ENCODE measurements at places on chromosomes 3 and 15.
A peak's percentile ranks its signal among the peaks of the same experiment; 100 is the strongest.

DNA sequence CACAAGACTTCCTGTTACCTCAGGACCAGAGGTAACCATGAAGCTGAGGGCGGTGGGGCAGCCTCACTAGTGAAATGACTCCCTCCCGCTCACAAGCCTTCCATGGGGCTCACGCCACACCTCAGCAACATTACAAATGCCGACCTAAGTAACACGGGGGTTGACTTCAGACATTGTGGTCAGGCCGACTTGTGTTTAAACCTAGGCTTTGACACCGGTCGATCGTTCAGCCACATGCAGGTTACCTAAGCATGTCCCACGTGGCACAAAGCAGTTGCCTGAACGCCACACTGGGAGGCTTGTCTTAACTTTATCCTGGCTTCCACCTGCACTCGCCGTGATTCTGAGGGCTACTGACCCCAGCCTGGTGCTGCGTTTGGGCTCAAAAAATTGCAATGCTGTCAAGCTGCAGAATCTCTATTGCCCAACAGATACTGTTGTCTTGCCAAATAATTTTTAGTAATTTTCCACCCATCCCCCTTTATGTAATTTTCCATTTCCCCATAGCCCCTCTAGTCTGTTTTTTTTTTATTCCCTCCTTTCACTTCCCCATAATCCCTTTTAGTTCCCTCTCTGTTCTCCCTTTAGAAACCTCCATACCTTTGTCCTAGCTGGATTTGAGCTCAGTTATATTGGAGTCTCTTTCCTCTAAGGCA is 158.6 kb upstream of the RGMA start:
- no peak for DNase-seq

GRCh38 chr15:85026304-85027032 is 44.8 kb downstream of the PDE8A start:
- DNase-seq: no peak

DNA sequence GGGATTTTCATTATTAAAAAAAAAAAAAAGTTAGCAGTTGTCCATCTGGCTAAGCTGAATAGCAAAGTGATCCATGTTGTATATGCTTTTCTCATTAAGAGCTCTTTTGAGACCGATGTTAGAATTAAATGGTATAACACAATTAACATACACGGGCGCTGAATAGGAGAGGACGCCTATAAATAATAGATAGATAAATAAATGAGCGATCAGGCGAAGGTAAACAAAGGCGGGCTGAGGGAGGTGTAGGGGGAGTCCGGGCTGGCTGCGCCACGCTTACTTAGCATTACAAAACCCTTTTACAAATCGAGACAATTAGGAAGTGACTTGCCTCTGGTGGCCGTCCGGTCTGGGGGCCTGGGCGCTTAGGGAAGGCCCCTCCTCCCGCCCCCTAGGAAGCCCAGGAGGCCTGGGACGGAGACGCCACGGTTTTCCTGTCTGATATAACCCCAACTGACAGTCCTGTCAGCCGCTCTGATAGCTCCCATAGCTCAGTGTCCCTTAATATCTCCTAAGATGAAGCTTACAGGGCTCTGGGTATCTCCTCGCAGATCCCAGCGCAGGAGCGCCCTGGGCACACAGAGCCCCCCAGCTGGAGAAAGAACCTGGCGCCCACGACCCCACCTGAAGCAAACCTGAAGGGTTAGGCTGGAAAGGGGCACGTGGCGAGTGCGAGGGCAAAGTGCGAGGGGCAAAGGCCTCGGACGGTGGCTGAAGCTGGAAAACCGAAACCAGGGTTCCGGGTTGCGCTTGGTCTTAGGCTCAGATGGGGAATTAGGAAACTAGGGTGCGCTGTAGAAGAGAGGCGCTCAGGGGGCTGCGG is 3.6 kb downstream of the SOX14 start:
- no peak for DNase-seq

GRCh38 chr3:64496786-64497490 is 190.9 kb downstream of the ADAMTS9 start:
- no peak for DNase-seq

- peak; percentile 59 for DNase-seq
Measured at GRCh38 chr3:178063461-178063860, 472.8 kb upstream of the KCNMB2 start.

DNA sequence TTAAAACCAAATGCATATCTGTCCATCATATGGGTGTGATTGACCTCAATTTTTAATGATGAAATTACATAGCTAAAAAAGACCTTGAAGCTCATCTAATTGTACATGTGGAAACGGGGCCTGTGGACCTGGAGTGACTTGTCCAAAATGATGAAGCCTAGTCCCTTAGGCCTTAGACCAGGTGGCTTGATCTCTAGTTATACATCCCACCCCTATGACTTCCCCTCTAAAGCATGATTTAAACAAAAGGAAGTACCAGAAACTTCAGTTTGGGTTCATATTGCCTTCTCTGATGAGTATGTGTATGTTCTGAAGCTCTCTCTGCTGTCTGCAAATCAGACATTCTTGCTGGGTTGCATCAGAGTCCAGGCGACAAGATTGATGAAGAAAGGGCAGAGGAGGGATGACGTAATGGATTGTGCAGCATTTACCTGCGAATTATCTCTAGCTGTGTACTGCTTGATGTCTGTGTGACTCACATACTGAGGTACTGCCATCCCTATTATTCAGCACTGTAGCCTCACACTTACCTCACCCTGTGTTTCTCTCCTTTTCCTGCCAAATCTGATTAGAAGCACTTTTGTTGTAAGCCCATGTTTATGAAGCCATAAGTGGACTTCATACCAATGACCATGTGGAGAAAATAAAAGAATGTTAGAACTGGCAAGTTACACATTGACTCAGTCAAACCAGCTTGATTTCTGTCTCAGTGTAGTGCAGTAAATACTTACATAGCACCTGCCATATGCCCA is 111.5 kb downstream of the FILIP1L start:
- peak; percentile 81 for DNase-seq

DNA sequence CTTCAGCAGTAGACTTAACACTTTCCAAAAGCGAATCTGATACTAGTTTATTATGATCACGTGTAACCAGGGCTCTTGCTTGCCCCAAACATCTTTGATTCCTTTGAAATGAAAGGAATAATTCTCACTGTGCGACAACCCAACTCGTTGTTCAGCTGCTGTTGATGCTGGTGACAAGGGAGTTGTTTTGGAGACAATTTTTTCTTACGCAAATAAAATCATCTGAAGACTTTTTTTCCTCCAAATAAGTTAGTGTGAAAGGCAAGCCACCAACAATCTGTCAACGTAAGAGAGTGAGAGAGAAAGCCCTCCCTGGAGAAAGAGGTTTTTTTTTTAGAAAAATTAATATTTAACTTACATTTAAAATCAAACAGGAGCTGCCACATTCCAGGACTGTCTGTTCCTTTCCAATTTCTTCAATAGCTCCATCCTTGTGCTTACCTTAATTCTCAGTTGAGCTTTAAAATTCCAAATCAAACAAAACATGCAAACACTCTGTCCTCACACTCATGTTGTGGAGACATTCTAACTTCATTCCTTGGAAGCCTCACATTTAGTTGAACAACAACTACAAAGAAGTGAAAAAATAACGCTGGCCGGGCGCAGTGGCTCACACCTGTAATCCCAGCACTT is 4.9 kb upstream of the P3H2 start:
- no peak for DNase-seq

- peak; percentile 24 for DNase-seq
Measured at GRCh38 chr15:85616549-85617110, 178.1 kb downstream of the KLHL25 start.
